Stimulated activated CD8-positive, alpha-beta memory T cell treated with anti-CD3 and anti-CD28 coated beads, Interleukin-4, amount 100 ng/mL, for 4 hours (primary cell): ENCODE measurements at places on chromosomes 3 and 15.
A peak's percentile ranks its signal among the peaks of the same experiment; 100 is the strongest.

GRCh38 chr3:160023476-160023875, 34.8 kb downstream of the IL12A start:
- no peak for DNase-seq

DNA sequence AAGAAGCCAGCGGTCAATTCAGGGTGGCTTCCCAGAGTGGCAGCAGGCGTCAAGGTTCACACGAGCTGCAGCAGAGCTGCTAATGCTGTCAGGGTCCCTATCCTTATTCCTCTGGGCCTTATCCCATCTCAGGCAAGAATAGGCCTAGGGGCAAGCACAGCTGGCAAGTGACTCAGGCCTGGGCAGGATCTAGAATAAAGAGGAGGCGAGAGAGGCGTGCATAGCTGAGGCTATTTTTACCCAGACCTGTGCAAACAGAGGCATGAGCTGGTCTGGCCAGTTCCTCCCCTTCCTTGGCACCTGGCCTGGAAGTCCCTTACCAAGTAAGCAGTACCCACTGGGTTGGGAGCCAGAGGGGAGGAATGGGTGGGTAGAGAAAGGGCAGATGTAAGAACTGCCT, 12.2 kb upstream of the VIPR1 start:
- DNase-seq, result no peak

DNA sequence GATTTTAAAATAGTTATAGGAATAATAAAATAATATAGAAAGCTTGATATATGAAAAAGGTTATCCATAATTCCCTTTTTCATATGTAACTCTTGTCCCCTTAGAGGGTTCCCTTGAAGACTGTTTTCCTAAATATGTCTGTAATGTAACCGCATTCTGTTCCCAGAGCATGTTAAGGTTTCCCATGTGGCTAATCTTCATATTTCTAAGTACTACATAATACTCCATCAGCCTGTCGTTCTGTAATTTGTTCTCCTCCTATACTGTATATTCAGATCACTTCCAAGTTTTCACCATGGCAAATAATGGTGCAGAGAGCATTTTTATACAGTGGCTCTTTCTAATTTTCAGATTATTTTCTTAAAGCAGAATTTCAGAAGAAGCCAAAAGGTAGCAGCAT, 6.7 kb downstream of the NMNAT3 start:
- no peak for DNase-seq

DNA sequence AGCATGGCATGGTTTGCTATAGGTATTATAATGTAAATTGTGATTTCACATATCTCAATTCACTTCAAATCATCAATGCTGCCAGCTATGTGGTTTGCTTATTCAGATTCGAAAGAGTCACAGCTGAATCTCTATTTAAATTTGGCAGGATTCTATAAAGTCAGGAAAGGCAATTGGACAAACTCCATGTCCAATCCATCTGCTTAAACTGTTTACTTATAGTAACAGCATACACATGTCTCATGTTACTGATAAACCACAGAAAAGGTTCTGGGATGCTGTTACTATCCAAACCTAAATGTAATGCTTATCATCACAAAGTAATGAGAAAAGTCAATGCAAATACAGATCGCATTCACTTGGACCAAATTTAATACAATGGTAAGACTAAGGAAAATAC, 229.7 kb downstream of the ISL2 start:
- DNase-seq, result no peak

GRCh38 chr15:59656897-59657634, at the start of gene GTF2A2:
GTF2A2 (minus strand) TSS chr15:59657515; CDS start chr15:59652277, 5,238 bp downstream.
- peak; percentile 81 for DNase-seq

DNA sequence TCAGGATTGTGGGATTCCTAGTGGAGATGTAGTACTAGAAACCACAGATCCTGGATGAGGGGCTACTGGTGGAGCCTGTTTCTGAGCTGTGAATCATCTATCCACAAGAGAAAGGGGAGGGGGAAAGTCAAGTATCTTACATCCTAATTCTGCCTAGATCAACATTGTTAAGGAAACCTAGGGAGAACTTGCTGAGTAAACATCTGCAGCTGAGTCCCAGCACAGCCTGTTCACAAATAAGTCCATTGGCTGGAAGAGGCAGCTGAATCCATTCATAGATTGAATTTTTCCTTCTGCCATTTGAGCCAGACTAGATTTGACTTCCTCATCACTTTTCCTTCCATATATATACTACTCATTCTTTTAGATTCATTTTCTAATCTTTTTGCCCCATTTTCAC, 460.5 kb downstream of the TUSC7 start:
- no peak for DNase-seq

DNA sequence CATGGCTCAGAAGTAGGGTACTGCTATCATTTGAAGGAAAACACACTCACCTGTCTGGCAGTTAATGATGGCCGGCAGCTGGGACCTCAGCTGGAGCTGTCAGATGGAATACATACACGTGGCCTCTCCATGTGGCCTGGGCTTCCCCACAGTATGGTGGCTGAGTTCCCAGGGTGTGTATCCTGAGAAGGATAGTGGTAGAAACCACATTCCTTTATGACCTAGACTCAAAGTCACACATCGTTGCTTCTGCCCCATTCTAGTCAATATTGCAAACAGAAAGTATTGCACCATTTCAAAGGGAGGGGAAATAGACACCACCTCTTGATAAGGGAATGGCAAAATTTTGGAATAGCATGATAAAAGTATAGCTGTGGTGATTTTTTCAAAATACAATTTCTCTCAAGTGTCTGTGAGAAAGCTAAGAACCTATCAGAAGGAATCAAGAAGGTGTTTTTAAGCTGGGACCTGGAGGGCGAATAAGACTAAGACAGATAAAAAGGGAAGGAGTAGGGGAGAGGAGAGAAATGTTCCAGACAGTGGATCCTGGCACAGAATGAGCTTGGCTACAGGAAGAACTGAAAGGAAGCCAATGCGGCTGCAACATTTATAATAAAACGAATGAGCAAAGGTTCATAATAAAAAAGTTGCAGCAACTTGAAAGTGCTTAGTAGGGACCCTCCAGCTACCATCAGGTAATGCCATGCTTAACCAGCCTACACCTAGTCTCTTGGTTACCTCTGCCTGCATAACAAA, 40.1 kb upstream of the GALNT15 start:
- no peak for DNase-seq

GRCh38 chr3:10437995-10438901, 67.1 kb downstream of the ATP2B2 start:
- no peak for DNase-seq

DNA sequence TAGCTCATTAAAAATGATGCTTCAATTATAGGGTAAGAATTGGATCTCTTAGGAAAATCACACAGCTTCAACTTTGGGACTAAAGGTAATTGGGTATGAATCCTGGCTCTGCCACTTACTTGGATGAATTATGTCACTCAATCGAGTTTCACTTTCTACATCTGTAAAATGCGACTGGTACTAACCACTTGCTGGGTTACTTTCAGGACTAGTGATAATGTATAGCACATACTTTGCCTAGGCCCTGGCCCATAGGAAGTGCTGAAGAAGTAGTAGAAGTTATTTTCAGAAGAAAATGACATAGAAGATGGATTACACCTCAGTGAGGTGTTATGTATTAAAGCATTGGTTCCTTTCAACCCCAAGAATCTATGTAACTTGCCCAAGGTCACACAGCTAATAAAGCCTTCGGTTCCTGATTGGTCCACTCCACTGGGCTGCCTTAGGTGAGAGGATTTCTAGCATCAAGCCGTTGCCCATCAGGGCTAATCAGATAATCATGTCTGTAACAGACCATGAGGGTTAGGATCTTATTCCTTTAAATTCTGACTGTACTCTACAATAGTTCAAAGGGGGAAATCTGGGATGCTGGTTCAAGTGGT, 29.4 kb upstream of the AP4E1 start:
- no peak for DNase-seq

- no peak for DNase-seq
Measured at GRCh38 chr3:58035524-58036255, 27.5 kb downstream of the FLNB start.

- no peak for DNase-seq
Measured at GRCh38 chr3:171258316-171258715, 201.9 kb downstream of the TNIK start.

DNA sequence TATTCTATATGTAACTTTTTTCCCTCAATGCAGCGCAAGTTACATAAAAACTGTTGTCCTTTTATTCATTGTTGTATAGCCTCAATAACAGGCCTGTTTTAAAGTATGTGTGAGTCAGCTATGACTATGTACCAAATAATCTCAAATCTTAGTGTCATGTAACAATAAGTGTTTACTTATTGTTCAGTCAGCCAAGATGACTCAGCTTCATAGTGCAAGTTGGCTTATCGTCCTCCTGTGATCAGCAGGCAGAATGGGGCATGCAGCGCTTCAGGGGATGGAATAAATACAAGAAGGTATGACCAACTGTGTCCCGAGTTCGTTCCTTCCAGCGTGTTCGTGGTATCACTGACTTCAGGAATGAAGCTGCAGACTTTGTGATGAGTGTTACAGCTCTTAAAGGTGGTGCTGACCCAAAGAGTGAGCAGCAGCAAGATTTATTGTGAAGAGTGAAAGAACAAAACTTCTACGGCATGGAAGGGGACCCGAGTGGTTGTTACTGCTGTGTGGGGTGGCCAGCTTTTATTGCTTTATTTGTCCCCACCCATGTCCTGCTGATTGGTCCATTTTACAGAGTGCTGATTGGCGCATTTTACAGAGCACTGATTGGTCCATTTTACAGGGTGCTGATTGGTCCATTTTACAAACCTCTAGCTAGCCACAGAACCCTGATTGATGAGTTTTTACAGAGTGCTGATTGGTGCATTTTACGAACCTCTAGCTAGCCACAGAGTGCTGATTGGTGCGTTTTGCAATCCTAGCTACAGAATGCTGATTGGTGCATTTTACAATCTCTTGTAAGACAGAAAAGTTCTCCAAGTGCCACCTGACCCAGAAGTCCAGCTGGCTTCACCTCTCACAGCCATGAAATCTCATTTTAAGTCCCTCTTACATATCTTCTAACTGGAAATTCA, 1016.0 kb downstream of the MCTP2 start:
- no peak for DNase-seq
